Memory B cell (primary cell): ENCODE measurements at places on chromosomes 7 and 10.

DNA sequence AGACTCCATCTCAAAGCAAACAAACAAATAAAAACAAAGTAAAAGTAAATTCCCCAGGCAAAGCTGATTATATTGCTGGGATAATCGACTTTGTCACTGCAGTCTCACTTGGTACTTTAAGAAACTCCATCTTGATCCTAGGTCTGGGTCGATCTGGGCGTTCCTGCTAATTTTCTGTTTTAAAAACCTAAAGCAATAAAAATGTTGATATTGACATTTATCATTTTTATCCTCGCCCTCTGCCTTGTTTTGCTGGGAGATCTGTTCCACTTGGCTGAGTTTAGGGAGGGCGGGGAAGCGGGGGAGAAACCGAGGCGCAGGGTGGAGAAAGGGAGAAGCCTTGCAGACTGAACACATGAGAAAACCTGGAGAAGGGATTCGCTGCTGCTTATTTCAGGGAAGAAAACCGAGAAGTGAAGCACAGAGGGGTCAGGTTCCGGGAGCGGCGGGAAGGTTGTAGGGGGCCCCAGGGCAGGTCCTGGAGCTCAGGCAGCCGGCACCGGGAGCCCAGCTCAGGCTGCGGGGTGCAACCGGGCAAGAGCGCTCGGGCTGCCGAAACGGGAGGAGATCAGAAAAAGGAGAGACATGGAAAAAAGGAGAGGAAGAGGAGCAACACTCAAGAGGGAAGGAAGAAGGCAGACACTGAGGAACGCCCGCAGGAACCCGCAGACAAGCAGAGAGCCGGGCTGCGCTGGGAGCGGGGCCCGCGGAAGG, 27.3 kb upstream of the KMT2C start:
- peak overlapping the region; percentile 90 for H3K27ac ChIP-seq
- H3K27me3 ChIP-seq: no peaks in the 10 kb centered on the region
- DNase-seq: no peak
- H3K4me1 ChIP-seq: peaks cover 18% of the 10 kb centered on the region
- peak overlapping the region; percentile 98 for H3K4me3 ChIP-seq

DNA sequence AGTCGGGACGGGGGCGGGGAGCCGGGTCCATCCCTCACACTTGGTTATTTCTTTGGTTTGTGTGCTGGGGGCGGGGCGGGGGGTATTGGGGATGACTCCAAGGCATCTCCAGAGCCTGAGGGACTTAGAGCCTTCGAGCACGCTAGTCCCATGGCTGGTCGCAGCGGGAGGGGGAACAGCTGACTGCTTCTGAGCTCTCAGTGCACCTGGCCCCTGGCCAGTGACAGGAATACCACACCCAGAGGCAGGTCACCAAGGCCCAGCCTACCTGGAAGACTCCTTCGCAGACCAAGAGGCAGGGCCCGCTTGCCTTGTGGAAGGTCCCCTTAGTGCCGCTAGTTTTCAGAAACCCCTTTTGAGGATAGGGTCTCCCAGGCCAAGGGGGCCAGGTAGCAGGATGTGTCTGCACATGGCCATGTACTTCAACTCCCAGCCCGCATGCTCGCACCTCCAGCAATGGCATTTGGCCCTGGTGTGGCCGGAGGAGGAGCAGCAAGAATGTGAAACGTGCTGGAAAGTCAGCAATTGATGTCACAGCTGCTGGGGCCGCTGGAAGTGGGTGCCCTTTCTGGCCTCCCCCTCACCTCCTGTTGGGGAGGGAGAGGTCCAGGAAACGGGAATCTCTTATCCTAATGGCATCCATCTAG, 40.3 kb downstream of the AGAP3 start:
- DNase-seq: no peak
- H3K4me3 ChIP-seq: no peak overlapping the region
- no peak overlapping the region for H3K27ac ChIP-seq
- peaks cover 21% of the 10 kb centered on the region for H3K36me3 ChIP-seq
- H3K4me1 ChIP-seq: peaks cover 4% of the 10 kb centered on the region
- no peaks in the 10 kb centered on the region for H3K27me3 ChIP-seq

- H3K27me3 ChIP-seq: no peaks in the 10 kb centered on the region
- H3K4me1 ChIP-seq: peaks cover 70% of the 10 kb centered on the region
- peak overlapping the region; percentile 94 for H3K27ac ChIP-seq
Observed at GRCh38 chr10:6047847-6048246, 14.3 kb downstream of the IL2RA start.

- H3K27me3 ChIP-seq: no peaks in the 10 kb centered on the region
- H3K4me3 ChIP-seq: peak overlapping the region; percentile 15
- peaks cover 6% of the 10 kb centered on the region for H3K36me3 ChIP-seq
- peaks cover 23% of the 10 kb centered on the region for H3K4me1 ChIP-seq
- no peak for DNase-seq
Observed at GRCh38 chr7:151837285-151838042, 39.5 kb downstream of the PRKAG2 start.

DNA sequence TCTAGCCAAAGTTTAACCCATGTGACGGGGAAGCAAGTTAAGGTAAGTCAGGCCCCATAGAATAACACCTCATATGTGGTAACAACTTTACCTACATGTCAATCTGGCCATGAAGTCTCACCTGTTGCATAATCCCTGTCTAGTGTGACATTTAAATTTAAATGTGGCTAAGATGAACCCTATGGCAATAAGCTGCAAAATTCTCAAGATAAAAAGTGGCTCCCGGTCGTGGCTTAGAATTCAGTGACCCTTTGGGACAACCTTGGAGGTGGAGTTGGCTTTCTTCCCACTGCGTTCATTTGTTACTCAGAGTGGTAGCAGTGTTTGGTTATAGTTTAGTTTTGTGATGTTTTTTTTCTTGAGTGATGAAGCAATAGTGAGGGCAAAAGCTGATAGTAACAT, 90.6 kb downstream of the ARID5B start:
- peak overlapping the region; percentile 97 for H3K27ac ChIP-seq
- DNase-seq: no peak
- H3K36me3 ChIP-seq: peaks cover 21% of the 10 kb centered on the region
- peaks cover 43% of the 10 kb centered on the region for H3K4me1 ChIP-seq

- H3K36me3 ChIP-seq: no peaks in the 10 kb centered on the region
- no peaks in the 10 kb centered on the region for H3K27me3 ChIP-seq
- no peak overlapping the region for H3K27ac ChIP-seq
Observed at GRCh38 chr7:15303357-15303756, 258.5 kb downstream of the AGMO start.
